ENCODE measurements at places on chromosomes 4 and X.

GRCh38 chr4:52028970-52029369 is 8.8 kb upstream of the LRRC66 start:
- no peak for DNase-seq

GRCh38 chr4:135839712-135840111 is 1638.1 kb upstream of the PABPC4L start:
- DNase-seq, result no peak

DNA sequence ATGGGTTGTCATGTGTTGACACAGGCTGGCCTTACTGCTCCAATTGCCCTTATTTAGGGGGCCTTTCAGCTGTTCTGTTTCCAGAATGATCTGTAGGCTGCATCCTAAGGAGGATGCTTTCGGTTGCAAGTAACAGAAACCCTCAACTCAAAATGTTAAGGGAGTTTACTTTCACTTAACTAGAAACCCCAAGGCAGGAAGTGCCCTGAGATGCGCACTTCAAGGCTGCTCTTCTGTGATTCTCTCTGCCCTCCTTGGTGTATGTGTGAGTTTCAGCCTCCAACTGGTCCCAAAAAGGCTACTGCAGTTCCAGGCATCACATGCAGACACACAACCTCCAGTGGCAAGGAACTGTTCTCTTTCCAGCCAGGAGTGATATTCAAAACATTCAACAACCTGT is 97.3 kb upstream of the ATP6AP2 start:
- no peak for DNase-seq

DNA sequence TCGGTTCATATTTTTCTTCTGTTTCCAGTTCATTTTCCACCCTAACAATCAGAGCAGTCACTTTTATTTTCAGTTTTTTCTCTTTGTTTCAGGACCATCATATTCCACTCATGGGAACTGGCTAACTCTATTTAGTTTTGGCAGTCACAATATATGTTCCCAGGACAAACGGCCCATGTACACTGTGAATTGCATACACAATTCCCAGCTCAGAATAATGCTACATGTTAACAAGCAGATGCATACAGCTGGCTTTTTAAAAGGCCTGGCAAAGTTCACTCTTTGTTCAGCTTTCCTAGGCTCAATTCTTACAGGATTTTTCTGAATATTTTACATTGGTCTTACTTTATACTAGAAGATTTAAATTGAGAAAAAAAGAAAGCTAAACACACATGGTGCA is 224.9 kb downstream of the ANKRD50 start:
- DNase-seq, result no peak

DNA sequence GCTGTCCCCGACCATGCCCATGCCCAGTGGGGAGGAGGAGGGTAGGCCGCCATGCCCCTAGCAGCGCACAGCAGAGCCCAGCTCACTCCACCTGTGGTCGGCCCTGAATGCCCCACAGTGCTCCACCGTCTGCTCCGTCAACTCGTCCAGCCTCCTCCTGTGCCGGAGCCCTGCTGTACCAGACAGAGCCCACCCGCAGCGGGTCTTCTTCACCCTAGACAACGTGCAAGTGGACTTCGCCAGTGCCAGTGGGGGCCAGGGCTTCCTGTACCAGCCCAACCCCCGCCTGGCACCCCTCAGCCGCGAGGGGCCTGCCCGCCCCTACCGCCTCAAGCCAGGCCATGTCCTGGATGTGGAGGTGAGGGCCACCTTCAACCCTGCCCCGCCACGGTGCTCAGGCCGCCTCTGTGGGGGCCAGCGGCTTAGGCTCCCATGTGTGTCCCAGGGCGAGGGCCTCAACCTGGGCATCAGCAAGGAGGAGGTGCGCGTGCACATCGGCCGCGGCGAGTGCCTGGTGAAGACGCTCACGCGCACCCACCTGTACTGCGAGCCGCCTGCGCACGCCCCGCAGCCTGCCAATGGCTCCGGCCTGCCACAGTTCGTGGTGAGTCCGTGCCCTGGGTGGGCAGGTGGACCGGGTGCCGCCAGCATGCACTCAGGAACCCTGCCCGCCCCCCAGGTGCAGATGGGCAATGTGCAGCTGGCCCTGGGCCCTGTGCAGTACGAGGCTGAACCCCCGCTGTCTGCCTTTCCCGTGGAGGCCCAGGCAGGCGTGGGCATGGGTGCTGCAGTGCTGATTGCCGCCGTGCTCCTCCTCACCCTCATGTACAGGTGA is 6.9 kb upstream of the SRPK3 start:
- DNase-seq, result no peak

DNA sequence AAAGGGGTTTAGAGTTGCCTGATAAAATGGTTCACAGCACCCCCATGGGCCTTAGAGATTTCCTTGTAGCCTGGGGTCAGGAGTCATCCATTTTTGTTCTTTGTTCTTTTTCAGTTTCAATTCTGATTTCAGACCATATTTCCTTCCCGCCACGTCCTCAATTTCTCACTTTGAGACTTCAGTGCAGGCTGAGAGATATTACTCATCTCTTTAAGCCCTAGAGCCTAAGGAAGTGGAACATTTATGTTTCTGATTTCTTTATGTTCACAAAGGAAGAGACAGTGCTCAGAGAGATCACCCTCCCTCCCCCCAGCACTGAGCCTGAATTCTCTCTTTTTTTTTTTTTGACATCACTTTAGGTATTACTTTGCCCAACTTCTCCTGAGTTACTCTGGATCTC is 56.3 kb downstream of the MSN start:
- no peak for DNase-seq

DNA sequence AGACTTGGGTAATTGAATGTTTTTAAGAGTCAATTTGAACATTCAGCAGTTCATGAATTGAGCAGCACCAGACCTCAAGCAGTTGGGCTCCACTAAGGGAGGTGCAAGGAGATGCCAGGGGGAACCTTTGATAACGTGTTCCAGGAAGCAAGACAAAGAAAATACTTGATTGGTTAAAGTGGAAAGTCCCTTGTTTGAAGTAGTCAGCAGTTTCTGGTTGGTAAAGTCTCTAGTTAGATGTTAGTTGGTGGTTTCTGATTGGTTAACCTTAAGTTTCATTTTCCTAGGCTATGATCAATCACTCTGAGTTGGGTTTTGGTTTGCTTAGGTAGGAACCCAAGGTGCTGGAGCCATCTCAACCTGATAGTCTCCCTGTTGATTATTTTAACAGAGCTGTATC is 4.0 kb downstream of the HERC6 start:
- no peak for DNase-seq

- DNase-seq, result no peak
Measured at GRCh38 chr4:119726505-119726904, 97.9 kb upstream of the PDE5A start.

Data from Kasumi-1 (cell line).